ENCODE measurements at places on chromosomes 2 and 18.

GRCh38 chr2:98296440-98296839 lies 49.8 kb upstream of the CNGA3 start:
- DNase-seq = no peak

DNA sequence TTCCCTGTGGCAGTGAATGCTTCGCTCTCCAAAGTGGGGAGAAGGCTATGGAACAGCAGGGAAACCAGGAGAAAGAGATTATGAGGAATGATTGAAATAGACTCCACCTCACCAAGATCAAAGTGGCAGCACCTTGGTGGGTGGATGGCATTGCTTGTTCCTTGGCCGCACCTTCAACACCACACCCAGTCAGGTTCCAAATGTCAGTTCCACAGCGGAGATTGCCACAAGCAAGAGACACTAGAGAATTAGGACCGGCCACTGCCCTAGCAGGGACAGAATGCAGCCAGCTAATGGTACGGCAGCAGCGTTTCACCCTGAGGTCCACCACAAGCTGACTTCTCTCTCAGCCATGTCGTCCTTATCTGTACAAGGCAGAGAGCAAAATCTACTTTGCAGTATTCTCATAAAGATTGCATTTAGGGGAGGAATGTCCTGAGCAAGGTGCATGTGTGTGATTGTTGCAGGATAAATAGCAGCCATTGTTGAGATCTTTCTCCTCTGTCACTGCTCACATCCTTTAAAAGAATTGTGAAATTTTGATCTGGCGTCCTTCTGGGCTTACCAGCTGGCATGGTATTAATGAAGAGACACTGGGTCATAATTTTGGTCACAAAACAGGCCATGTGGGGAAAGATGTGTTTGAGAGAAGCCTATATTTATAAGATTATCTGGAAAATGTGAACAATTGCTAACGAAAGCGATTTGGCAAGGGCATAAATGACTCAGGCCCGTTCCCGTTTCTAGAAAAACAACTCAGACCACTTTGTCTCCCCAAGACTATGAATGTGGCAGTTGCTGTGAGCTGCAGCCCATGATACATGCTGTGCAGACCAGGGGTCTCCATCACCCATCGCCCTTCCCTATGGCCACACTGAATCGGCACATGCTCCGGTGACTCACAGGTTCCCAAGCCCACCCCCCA lies 228.6 kb upstream of the ID2 start:
- no peak for DNase-seq

- no peak for DNase-seq
These were observed 60.5 kb upstream of the CABYR start for GRCh38 chr18:24078391-24078790.

- peak; percentile 31 for DNase-seq
These were observed 37.6 kb downstream of the SMAD7 start for GRCh38 chr18:48913201-48913600.

DNA sequence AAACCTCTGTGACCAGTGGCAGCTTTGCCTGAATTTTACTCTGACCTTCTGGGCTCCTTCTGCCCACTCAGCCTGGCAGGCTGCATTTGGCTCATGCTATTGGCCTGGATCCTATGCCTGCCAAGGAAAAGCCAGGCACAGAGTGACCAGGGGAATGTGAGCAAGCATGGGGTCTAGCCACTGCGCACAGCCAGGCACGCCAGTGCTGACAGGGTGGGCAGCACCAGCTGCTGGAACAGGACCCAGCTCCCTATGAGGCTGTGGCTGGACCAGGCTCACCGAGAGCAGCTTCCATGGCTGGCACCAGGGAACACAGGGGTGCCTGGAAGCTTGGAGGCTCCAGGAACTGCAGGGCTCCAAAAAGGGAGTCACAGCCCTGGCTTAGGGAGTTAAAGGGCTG lies 311.5 kb upstream of the SYT4 start:
- no peak for DNase-seq

GRCh38 chr2:241906826-241907570 lies 37.5 kb downstream of the RTP5 start:
- DNase-seq = no peak

DNA sequence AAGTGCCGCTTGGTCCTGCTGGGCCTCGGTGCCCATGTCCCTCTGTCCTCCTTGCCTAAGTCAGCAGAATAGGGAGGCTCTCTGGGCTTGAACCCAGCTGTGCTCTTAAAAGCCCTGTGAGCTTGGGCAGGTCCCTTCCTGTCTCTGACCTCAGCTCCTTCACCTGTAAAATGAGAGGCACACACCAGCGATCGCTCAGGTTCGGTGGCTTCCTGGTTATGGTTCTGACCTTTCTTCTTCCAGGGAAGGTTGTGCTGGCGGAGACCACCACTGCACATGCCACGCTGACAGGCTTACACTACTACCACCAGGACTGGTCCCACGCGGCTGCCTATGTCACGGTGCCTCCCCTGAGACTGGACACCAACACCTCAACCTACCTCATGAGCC lies 36.1 kb upstream of the MAPRE3 start:
- DNase-seq = no peak

- DNase-seq = no peak
These were observed 182.8 kb upstream of the DLGAP1 start for GRCh38 chr18:4637876-4638275.

GRCh38 chr2:176088048-176088936 lies 4.2 kb upstream of the HOXD13 start:
- DNase-seq = peak; percentile 51

DNA sequence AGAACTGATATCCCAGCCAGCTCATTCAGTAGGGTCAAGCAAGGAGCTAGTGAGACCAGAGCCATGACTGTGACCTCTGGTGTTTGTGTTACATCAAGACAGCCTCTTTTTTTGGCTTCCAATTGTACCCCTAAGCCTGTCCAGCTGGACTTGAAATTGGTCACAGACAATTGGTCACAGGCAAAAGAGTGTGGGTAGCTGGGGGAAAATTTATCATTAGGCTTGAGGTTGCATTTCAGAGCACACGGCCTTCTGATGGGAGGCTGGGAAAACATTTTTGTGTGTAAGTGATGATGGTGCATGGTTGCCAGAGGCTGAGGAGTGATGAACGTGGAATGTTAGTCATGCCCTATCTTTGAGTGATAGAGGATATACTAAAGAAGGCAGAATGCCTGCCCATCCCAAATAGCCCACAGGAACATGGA lies 285.1 kb upstream of the SLC14A2 start:
- DNase-seq = no peak

GRCh38 chr18:28189400-28190239 lies 12.7 kb upstream of the CDH2 start:
- peak; percentile 72 for DNase-seq

DNA sequence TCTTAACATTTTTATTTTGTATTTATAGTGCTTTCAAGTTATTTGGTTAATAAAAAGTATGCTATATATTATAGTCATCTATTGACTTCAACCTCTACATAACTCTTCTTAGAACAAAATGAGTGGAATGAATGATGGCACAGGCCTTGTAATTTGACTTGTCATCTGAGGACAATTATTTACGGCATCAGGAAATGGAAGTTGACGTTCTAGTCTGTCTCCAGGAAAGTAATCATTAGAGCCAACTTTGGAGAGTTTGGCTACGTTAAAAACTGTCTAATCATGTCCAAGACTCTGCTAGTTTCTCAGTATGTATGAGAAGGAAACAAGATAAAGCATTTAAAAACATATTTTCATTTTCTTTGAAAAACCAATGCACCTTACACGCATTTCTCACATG lies 353.6 kb downstream of the ARHGAP15 start:
- DNase-seq = no peak

- DNase-seq = peak; percentile 72
These were observed 109.7 kb downstream of the MSH2 start for GRCh38 chr2:47512581-47513083.

GRCh38 chr2:135745545-135745944 lies 3.9 kb downstream of the UBXN4 start:
- peak; percentile 49 for DNase-seq

- no peak for DNase-seq
These were observed 124.5 kb downstream of the PLB1 start for GRCh38 chr2:28620291-28620793.

DNA sequence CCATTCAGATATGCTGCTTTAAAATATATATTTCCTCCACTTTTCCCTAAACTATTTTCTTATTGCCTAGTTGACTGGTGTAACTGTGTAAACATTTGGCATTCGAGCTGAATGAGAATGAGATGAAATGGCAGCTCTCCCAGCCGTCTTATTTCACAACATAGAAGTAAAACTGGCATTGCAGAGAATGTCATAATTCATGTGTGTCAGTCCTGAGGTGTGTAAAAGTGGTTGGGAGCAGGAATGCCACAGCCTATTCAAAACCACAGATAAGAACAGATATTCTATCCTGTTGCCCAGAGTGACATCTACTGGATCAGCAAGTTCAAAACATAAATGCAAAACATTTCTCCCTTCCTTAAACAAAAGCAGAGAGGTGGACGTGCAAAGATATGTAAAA lies 565.5 kb upstream of the CHAC2 start:
- peak; percentile 88 for DNase-seq

Measured in kidney tubule cell (primary cell).